ENCODE measurements at places on chromosomes 6 and 20.

- no peak for DNase-seq
These were observed 74.7 kb downstream of the MRPL14 start for GRCh38 chr6:44052419-44053023.

GRCh38 chr6:40922281-40922680, 116.7 kb downstream of the UNC5CL start:
- no peak for DNase-seq

DNA sequence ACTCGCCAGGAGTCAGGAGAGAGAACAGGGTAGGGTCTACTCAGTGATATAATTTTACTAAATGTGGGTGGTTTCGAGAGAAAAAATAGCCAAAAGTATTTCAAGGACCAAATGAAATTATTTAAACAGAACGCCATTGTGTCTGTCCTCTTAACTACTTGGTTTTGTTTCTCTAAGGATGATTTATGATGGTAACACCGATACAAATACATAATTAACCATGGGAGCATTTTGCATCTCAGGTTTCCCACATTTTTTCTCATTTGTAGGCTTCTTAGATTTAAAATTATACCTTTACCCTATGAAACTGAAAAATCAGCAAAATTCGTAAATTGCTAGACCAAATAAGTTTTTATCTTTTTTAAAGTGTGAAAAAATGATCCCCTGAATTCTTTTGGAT, 188.2 kb downstream of the ZFP64 start:
- DNase-seq = no peak

GRCh38 chr20:24236201-24236600, 233.2 kb upstream of the SYNDIG1 start:
- DNase-seq = no peak

DNA sequence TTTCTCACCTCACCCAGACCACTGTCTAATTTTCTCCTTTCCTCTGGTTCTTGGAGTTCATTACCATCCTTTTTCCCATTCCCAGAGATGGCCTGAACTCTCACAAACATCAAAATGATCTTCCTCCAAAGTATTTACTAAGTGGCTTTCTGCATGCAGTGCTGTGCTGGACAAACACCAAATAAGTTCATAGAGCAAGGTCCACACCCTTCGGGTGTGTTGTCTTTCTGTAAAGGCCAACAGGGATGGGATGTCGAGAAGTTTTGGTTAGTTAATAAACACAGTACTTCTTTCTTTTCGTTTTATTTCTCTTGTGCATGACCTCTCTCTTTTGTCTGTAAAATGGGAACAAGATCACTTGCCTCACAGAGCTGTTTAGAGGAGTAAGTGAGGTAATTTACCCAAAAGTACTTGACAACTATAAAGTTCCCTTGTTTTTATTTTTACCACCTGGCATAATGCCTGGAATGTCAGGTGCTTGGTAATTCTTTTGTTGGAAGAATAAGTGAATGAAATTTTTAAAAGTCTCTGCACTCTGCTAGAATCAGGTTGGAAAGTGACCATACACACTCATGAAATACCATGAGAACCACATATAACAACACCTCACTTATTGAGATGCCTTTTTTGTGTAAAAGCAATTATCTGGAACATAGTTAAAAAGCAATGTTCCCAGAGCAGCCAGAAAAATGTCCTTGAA, 22.8 kb upstream of the CCN6 start:
- DNase-seq = no peak

DNA sequence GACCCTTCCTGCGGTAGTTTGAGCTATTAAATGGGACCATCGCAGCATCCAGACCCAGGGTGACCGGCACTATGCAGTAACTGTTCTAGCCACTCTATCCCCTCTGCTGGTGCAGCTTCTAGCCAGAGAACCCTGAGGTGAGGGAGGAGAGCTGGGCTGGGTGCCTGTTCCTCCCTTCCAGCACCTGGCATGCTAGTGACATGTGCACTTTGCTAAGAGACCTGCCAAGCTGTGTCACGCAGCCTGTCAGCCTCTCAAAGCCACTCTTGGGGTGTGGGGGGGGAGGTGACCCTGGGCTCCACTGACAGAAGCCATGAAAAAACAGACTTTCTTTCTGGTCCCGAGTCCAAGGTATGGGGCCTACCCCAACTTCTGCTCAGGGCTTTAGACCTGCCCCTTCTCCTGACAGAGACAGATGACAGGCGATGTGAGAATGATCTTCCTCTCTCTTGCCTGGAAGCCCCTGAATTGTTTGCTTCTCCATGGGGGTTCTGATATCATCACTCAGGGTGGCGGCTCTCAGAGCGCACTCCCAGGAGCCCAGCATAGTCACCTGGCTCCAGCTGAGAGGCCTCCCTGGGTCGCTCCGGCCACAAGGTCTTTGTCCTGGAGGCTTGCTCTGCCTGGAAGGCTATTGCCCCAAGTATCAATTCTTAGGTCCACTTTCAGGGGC, 47.2 kb upstream of the MLN start:
- DNase-seq = no peak

DNA sequence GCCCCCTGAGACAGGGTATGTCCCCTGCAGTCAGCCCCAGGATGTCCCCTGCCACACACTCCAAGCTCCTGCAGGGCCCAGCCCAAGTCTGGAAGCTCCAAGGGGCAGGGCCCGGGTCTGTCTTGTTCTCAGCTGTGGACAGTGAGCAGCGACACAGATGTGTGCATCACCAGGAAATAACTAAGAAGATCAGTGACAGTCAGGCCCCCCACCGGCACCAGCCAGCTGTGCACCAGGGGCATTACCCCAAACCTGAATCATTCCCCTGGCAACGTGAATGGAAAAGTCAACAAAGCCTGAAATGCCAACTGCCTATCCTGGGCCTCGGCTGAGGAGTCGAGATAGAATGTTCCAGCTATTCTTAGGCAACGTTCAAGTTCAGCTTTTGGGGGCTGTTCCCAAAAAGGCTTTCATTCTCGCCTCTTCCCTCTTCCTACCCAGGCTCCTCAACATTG, 105.0 kb downstream of the PREX1 start:
- no peak for DNase-seq

DNA sequence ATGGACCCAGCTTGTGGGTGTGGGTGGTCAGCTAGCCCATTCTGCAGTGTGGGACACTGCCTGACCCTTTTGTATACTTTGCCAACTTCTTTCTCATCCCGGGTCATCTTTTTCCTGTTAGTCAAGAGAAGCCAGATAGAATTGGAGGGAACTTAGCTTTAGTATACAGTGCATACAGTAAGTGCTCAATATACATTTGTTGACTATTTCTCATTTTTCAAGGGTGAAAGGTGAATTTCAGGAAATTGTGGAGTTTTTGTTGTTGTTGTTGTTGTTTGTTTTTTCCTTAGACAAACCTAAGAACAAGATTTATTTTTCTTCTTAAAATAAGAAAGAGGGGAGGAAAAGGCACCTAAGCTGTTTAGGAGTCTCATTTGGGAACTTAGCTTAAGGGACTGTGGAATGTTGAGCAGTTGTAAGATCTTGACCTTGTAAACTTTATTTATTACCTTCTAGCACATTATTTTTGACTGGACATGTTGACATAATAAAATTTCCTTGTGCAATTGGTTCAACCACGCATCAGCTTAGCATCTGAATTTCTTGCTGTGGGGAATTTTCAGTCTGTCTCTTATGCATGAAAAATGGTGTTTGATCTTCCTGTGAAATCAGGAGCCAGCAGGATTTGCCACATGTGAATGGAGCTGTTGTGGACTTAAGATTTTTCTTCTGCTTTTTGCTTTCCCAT, 113.6 kb downstream of the ARID1B start:
- DNase-seq = no peak

DNA sequence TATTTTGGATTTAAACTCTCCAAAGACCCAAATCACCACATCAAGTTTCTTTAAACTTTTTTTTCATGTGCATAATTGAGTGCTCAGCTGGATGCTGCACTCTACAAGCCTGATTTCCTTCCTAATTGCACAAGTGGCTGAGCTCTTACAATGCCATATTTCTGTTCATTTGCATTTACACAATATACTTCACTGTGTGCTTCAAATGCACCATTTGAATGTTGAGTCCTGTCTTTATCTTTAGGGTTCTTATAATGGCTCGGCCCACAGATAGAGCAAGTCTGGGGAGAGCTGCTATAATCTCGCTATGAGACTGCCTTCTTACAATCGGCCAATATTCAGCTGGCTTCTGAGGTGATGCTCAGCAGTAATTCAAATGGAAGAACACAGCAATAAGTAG, 200.6 kb upstream of the MAP3K7 start:
- no peak for DNase-seq

- DNase-seq = no peak
These were observed 9.1 kb upstream of the INSM1 start for GRCh38 chr20:20358801-20359200.

GRCh38 chr6:74585753-74586152, 620.1 kb downstream of the COL12A1 start:
- DNase-seq = no peak

GRCh38 chr6:35170166-35170565, 29.0 kb upstream of the TCP11 start:
- no peak for DNase-seq

- no peak for DNase-seq
These were observed 13.5 kb upstream of the BMP5 start for GRCh38 chr6:55888917-55889316.

- no peak for DNase-seq
These were observed 902.3 kb upstream of the CITED2 start for GRCh38 chr6:140276719-140277118.

All from DMS 273 treated with DMSO at 0.1 percent for 48 hours (cell line).